Cardiac septum (tissue), 1 donor: ENCODE measurements at places on chromosomes 3 and 15. TPM values are rescaled to one million over a fixed set of nuclear protein-coding genes. Genes with fewer than 3 reads are reported as not detected.

EPHB1 gene
- total RNA-seq: 1.1 TPM

NANOGP8 gene
- not detected for total RNA-seq

UBE3A gene
- total RNA-seq: 121 TPM

ENTPD3 gene
- total RNA-seq: 0.38 TPM

GOLGA8M gene
- total RNA-seq: 1.9 TPM

SOX2 gene
- total RNA-seq: not detected

ACTR8 gene
- total RNA-seq: 33.1 TPM

DNA sequence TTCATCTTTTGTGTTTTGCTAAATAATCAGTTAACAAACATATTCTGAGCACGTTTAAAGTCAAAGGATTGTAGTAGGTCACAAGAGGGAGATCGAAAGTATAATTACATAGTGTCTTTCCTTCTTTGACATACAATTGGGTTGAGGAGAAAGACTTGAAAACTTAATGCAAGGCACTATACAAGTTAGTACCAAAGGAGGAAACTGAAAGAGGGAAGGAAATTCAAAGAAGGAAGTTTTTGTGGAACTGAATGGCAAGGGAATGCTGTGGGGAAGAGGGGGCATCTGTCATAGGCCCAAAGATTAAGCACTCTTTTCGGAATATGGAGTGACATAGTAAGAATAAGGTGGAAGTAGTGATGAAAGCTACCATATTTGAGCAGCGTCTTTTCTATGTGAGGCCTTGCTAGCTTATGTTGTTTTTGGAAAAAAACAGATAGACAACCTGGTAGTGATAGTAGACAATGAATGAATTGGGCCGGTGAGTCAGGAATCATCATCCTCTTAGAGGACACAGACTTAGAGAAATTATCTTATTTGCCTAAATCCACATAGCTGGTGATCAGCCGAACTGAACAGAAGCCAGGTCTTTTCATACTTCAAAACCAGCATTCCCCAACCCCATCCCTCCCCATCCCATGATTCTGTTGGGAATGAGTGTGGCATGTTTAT lies 10.2 kb downstream of the MBNL1 start:
- DNase-seq: no peak

DNA sequence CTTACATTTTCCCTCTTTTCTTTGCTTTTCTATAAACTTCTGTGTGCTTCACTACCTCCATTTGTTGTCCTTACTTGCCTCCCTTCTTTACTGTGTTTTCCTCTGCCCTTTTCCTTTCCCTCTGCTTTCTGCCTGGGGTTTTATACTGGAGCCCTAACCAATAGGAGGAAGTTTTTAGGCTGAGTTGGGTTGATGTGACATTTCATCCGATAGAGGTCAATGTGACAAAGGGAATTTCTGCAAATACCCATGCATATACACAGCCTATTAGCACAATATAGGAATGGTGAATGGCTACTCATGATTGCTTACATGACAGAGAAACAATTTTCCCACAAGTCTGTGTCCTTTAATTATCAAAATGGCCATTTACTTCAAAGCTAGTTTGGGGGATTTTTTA lies 153.0 kb upstream of the ARPP21 start:
- DNase-seq: no peak

DNA sequence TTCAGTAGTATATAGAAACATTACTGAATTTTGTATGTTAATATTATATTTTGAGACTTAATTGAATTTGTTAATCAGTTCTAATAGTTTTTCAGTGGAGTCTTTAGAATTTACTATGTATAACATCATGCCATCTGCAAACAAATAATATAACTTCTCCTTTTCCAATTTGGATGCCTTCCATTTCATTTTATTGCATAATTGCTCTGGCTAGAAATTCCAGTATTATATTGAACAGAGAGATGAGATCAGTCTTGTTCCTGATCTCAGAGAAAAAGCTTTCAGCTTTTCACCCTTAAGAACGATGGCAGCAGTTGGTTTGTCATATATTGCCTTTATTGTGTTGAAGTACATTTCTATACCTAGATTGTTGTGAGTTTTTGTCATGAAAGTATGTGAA lies 40.4 kb downstream of the OR4F15 start:
- DNase-seq: no peak

- no peak for DNase-seq
These were observed 710.8 kb downstream of the PLOD2 start for GRCh38 chr3:145450018-145450682.

DNA sequence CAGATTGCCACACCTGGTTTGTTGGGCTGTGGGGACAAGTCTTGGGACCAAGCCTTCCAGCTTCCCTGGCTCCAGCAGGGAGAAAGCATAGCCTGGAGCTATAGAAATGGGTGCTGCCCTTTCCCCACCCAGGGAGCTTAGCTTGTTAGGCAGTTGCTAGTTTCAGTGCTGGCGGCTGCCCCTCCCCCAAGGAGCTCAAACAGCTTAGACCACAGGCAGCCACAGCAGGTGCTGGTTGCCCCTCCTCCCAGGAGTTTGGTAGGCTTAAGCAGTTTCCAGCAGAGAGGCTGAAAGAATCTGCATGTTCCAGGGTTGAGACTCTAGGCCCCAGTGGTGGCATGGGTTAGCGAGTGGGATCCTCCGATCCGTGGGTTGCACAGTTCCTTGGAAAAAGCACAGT lies 889.7 kb downstream of the IGSF11 start:
- DNase-seq: no peak

- DNase-seq: no peak
These were observed 39.4 kb upstream of the FRMD4B start for GRCh38 chr3:69425249-69425648.

- no peak for DNase-seq
These were observed 1152.4 kb upstream of the ALCAM start for GRCh38 chr3:104214277-104214676.

- no peak for DNase-seq
These were observed 108.3 kb downstream of the OCA2 start for GRCh38 chr15:27990521-27991515.

GRCh38 chr3:174102866-174103265 lies 705.3 kb downstream of the NLGN1 start:
- DNase-seq: no peak

- no peak for DNase-seq
These were observed 94.3 kb downstream of the IGF2BP2 start for GRCh38 chr3:185730550-185730949.

DNA sequence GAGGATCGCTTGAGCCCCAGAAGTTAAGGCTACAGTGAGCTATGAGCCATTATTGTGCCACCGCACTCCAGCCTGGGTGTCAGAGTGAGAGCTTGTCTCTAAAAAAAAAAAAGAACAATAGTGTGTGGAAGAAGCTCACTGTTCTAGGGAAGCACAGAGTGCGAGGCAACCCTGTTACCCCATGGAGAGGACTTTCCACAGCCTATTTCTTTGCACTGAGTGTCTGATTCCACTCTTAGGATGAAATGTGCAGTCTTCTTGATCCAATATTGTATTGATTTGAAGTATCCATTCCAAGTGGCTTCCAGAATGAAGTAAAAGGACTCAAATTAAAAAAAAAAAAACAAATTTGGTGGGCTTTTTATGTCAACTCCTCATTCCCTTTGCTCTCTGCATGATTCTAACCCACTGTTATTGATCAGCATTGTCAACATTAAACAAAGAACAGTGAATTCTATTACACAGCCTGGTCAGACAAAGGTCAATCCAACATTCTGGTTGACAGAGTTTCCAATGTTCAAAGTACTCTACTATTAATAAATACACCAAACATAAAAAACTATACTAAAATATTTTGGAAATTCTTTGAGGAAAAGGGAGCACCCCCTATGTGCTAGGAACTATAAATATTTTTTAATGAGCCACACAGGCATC lies 150.2 kb upstream of the PTPRG start:
- no peak for DNase-seq

DNA sequence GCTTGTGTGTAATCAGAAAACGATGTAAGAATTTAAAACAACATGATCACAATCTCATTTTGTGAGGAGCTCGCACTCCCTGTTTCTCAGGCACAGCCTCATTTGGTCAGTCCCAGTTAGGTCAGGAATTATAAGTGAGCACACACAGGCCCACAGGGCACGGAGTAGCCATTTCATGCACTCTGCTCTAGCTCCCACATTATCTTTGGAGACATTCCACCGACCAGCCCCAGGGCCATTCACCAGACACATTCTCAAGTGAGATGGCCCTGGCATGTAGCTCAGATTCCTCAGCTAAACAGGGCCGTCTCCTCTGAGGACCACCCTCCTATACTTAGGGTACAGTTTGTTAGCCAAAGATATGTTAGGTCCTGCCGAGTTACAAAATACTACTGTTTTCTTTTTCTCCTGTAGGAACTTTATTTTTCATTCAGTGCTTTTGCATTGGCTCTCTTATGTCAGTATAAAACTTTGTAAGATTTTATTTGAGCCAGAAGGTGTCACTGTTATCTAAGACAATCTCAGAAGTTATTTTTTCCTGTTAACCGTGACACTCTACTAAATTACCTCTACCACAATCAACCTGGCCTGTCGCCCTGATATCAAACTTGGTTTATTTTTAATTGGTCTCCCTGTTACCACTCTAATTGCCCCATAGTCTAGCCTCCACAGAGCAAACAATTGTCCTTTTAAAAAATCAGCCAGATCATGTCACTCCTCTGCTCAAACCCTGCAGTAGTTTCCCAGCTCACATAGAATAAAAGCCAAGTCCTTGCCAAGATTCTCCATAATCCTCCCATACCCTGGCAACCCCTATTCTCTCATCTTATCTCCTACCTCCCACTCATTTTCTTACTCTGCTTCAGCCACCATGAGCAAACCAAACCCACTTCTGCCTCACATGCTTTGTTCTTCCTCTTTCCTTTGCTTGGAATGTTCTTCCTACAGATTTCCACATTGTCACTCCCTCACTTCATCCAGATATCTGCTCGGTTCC lies 105.7 kb downstream of the PPP2R3A start:
- no peak for DNase-seq

- no peak for DNase-seq
These were observed 82.0 kb downstream of the LIPC start for GRCh38 chr15:58513726-58514336.

DNA sequence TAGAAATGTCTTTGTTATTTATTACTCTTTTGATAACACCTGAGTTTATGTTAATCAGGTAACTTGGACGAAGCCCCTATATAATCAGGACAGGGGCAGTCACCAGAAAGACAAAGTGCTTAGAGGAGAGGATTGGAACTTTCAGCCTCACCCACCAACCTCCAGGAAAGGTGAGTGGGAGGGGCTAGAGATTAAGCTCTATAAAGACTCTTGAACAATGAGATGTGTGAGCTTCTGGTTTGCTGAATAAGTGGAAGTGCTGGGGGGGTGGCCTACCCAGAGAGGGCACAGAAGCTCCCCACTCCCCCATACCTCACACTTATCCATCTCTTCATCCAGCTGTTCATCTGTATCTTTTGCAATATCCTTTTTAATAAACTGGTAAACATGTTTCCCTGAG lies 73.9 kb downstream of the TTBK2 start:
- DNase-seq: no peak

DNA sequence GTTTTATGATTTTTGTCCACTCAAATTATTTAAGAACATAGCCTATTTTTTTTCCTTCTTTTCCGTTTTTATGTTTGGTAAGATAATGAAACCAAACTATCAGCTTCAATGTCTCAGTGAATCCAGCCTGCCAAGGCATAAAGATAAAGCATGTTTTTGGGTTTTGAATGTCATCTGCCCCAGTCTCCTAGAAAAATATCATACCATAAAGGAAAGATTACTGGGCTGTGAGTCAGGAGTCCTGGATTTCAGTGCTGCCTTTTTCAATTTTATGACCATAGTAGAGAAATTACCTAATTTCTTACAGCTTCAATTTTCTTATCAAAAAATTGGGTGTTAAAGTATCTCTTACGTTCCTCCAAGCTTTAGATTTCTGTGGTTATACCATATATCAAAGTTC lies 87.5 kb downstream of the GAP43 start:
- no peak for DNase-seq

GRCh38 chr3:13483988-13484695 lies 4.0 kb downstream of the HDAC11 start:
- DNase-seq: no peak

GRCh38 chr3:172647080-172647479 lies 63.8 kb downstream of the NCEH1 start:
- no peak for DNase-seq

DNA sequence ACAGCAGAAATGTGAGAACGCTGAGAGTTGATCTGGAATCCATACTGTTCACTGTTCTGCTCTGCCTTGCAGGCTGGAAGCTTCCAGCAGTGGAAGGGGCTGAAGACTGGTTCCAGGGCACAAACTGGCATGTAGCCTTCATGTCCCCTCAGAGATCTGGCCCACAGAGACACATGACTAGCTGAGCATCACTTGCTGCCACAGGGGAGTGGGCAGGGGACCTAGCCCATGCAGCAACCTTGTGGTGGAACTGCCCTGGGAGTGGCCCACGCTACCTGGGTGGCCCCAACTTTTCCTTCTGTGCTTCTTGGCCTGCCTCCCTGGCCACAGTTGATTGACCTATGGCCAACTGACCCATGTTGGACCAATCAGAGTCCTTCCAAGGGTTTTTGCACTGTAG lies 98.1 kb downstream of the TPRA1 start:
- peak; percentile 44 for DNase-seq

DNA sequence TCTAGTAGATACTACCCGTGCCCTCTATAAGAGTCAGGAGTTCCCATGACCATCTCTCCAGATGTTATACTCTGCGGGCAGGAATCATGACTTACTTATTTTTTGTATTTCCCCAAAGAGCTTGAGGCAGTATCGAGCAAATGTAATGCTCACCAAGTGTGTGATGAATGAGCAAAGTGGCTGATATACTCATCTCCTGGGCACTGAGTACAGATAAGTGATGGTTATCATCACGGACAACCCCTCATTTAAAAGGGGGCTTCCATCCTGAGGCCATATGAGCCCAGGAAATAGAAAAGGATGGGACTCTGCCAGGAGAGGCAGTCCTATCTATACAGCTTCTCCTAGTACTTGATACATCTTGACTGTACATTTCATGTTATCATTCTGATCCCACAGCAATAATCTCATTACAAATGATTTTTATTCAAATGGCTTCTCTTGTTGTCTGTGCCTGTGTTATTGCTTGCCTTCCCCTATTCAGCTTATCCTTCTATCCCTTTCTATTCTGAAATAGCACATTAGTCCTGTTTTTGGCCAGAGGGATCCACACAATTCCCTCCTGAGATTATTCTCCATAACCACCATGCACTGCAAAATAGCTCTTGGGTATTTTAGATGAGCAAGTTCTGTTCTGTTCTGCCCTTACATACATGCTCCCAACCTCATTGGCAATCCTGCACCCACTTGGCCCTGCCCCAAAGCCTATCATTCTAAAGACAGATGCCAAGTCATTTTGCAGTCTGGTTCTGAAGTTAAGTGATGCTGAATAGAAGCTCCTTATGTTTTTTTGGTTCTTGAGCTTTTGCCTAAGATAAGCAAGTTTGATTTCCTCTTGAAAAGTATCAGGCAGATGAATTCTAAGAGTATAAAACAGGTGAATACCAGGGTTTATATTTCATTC lies 48.0 kb upstream of the MRPL3 start:
- DNase-seq: no peak
